ENCODE measurements at places on chromosomes 4 and X.

DNA sequence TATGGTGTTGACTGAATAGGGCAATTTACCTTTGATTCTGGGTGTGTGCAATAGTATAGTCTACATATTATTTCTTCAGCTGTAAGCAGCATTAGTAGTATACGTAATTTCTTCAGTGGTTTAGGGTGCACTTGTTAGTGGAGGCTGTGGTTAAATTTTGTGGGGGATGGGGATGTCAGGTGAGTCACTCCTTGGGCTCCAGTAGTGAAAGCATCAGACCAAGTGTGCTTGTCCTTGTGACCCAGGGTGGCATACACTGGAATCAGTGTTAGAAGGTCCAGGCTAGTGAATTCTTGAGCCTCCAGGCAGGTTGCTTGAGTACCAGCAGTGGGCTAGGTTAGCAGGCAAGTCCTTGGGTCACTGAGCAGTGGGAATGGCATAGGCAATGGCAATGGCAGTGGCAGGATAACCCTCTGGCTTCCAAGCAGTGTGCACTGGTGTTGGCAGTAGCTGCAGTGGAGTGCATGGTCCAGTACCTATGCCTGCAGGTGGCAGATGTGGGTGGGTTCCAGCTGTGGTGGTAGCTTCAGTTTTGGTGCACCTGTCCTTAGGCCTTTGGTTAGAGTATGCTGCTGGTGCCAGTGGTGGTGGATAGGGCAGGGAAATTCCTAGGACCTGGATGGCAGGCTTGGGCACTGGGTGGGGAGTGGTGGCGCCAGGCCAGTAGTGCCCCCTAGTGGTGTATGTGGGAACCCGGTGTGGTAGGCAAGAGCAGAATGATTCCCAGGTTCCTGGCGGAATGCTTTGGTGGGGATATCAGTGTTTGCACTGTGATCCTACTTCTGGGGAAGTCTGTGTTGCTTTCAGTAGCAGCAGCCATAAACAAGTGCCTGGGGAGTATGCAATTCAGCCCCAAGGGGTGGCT lies 531.0 kb downstream of the SMARCA1 start:
- DNase-seq, result no peak

DNA sequence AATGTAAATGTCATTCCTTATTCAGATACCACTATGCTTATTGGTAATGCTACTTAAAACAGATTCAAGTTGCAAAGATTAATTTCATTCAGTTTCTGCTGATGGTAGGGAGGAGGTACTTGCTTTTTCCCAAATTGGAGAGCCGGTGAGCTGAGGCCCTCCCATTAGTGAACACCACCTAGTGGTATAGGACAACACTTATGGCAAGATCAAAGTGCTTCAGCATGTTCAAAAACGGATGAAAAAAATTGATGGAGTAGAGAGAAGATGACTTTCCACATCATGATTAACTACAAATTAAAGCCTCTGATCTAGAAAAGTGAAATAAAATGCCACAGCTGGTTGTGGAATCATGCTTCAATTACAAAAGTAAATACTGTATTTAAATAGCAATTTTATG lies 112.9 kb downstream of the MBNL3 start:
- DNase-seq, result no peak

- no peak for DNase-seq
Observed at GRCh38 chr4:48909697-48910096, 3.1 kb upstream of the OCIAD2 start.

DNA sequence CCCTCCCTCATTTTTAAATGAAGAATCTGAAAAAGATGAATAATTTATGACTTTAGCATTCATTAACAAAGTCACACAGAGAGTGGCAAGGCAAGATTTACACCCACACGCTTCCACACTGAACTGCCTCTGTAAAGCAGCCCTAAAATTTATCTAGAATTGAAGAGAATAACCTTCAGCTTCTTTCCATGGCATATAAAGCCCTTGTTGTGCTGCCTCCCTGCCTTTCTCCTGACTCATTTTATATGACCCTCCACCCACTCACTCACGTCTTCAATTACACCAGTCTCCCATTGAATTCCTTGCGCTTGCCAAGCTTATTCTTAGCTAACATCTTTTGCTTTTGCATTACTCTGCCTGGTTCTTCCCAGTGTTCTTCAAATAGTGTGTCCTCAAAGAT lies 2649.3 kb downstream of the PCDH7 start:
- no peak for DNase-seq

- no peak for DNase-seq
Observed at GRCh38 chr4:76311896-76312331, 5.4 kb downstream of the STBD1 start.

DNA sequence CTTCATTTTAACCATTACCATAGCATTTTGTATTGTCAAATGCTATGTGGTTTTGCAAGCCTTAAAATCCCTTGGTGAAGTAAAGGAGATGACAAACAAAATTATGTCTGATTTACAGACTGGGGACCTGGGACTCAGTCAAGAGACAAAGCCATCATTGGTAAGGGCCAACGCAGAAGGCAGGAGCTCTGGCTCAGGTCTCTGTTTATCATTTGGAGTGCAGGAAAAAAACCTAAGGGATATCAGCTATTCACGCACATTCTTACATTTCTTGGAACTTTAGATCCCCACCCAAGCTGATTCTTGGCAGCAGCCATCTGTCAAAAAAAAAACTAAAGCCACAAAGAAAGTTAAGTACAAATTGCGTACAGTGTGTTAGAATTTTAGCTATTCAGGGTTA lies 731.9 kb downstream of the STPG2 start:
- DNase-seq, result no peak
